ENCODE measurements at places on chromosomes 12 and 14.
A peak's percentile ranks its signal among the peaks of the same experiment; 100 is the strongest.

GRCh38 chr14:54637270-54638134 lies 70.6 kb downstream of the SAMD4A start:
- no peak for DNase-seq

DNA sequence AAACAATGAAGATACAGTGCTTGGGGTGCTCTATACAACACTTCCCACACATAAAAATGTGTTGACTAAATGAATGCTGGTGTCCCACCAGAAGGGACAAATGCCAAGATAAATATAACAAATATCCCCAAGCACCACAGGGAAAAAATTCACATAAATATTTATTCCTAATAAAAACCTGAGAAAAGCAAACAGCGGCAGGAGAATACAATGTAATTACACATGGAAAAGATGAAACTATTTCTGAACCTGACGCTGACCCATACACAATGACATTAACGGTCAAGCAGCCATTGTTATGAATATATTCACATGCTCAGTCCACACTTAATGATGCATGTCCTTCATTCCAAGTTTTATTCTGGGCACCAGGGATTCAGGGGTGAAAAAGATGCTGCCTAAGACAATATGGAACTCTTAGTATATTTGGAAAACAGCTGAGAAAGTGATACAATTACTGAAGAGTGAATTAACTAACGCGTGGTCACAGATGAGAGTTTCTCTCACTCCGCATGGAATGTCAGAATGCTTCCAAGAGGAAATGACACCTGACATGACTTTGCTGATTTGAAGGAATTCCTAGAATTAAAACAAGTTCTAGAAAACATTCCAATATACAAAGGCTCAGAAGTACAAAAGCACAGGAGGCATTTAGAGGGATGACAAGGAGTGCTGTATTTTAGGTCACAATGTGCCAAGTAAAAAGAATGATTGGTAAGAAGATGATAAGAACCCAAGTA lies 27.9 kb upstream of the PTPRR start:
- no peak for DNase-seq

DNA sequence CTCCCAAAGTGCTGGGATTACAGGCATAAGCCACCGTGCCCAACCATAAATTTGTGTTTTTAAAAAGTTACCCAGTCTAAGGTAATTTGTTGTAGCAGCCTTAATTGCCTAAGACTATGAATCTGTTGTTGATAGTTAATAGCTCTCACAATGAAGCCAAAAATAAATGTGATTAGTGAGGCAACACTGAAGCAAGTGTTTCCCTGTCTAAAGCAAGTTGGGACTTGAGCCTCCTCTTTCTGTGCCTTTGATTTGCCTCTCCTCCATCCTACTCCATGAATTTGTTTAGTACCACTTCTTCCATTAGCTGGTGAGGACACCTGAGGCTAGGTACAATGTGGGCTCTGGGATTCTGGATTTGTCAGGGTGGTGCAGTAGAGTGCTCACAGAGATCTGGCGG lies 36.8 kb downstream of the DAAM1 start:
- peak; percentile 20 for DNase-seq

DNA sequence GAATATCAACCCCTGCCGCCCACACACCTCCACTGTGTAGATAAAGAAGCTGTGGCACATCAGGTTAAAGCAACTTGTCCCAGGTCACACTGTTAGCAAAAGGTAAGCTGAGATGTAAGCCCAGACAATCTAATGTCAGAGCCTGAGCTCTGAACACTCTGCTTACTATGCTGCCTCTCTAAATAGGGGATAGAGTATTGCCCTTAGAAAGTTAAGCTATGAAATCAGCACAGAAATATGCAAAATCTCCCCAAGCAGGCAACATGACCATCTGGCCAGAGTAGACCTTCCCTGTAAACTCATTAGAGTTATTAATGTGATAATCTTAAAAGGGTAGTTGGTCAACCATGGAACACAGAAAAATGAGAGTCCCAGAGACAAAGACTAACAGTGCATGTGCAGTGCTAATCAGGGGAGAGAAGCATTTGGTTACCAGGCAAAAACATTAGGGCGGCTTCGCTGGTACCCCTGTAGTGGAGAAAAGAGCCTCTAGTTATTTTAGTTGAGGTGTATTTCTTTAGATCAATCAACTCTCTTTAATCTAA lies 171.0 kb downstream of the BTG1 start:
- DNase-seq, result no peak

DNA sequence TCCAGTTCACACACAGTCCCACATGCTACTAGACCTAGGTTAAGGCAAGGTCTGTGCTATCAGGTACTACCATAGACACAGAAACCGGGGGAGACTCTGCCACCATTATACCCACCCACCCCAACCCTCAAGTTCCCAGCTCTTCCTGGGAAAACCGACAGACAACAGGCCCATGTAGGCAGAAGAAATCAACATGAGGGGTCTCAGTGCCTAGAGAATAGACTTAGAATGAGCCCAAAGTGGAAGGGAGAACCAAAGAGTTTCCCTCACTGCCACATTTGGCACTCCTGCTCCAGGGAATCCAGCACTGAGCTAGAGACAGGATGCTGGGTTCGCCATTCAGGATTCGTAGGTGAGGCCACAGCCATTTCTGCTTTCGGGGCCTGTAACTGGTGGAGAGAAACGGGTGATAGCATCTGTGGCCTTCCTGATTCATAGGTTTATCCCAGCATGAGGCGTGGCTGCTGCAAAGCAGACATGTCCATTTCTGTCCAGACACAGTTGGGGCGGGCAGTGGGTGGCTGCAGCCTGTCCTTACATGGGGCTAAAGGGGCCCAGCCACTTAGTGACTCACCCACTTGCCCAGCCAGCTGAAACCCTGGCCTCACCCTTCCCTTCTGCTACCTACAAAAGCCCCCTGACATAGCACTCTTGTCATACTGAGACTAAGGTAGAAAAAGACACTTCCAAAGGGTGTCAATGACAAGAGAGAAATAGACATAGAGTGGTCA lies 69.4 kb downstream of the IRF2BPL start:
- no peak for DNase-seq

GRCh38 chr14:51107801-51108200 lies 12.9 kb upstream of the TRIM9 start:
- DNase-seq, result no peak

DNA sequence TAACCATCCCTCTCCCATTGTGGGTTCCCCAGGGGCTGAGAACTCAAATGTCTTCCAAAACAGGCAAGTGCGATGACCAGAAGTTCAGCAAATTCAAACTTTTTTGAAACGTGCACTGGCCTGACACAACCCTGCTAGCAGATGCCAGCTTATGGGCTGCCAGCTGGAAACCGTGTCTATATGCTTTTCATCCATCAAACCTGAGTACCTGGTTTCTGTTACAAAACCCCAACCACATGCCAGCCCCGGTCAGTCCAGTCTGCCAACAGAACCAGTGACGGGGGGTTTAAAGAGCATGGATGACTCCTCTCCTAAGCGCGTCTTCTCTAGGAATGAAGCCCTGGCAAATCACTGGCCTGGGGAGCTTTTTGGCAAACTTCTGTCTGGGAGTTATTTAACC lies 189.7 kb downstream of the TTC7B start:
- no peak for DNase-seq

GRCh38 chr14:90398315-90398839 lies 1.5 kb downstream of the CALM1 start:
- DNase-seq, result peak; percentile 80

- DNase-seq, result no peak
Observed at GRCh38 chr12:22231836-22232235, 102.7 kb downstream of the ST8SIA1 start.

DNA sequence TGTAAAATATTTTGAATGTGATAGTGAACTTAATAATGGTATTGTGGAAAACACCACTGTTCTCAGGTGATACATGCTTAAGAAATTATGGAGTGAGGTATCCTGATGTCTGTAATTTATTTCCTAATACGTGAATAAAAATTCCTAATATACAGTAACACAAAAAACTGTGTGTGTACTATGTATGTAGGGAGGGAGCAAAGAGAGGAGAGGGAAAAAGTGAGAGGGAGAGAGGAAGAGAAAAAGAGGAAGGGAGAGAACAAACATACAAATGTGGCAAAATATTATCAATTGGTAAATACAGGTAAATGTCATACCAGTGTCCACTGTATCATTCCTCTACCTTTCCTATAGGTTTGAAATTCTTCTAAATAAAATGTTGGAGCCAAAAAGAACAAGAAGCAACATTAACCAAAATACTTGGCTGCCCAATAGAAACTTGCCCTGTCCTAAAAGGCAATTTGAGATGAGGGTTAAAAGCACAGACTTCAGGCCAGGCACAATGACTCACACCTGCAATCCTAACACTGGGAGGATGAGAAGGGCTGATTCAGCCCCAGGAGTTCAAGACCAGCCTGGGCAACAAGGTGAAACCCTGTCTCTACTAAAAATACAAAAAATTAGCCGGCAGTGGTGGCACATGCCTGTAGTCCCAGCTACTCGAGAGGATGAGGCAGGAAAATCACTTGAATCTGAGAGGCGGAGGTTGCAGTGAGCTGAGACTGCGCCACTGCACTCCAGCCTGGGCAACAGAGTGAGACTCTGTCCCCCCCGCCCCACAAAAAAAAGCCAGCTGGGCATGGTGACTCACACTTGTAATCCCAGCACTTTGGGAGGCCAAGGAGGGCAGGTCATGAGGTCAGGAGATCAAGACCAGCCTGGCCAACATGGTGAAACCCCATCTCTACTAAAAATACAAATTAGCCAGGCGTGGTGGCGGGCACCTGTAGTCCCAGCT lies 14.5 kb downstream of the R3HDM2 start:
- no peak for DNase-seq

- no peak for DNase-seq
Observed at GRCh38 chr12:1862973-1863372, 42.6 kb downstream of the LRTM2 start.

DNA sequence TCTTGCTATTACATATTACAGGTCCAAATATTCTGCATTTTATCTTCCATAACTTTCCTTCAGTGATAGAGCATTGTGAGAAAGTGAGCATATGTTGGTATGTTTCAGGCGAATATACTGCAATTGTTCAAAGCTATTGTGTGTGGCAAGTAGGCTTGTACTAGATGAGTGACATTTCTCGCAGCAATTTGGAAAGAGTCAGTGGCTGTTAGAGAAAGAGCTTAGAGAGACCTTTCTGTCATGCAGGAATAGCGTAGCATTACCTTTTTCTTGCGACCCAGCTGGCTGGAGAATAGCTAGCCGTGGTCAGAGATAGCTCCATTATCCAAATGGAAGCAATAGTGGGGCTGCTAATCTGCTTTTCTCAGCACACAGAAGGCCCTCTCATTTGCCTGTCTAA lies 678.5 kb upstream of the FOXG1 start:
- DNase-seq, result no peak

DNA sequence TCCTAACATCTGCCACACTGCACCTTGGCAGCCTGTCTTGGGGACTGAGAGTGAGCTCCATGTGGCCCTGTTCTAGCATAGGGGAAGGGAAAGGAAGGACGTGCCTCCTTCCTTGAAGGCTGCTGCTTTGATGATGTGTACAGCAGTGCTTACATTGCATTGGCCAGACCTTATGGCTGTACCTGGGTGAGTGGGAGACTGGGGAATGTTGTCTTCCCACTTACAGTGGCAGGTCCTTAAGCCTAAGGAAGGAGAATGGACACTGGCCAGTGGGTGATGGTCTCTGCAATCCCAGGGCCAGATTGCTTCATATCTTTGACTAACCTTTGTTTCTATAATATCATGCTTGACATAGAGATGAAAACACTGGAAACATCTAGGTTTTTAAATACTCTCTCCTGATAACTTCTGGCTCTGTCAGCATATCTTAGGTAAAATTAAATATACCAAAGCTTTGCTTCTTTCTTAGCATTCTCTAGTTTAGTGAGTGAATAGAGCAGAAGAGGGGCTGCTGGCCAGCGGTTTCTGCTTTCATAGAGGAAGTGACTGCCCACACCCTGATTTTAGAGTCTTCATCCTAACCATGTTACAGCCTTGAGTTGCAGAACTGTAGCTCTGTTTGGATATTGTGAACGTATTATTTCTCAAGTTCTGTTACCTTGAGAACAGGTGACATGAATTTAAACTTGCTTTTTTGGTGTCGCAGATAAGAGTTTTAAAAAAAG lies 27.2 kb downstream of the KLC1 start:
- no peak for DNase-seq

- no peak for DNase-seq
Observed at GRCh38 chr12:120006258-120006975, 17.4 kb downstream of the BICDL1 start.

DNA sequence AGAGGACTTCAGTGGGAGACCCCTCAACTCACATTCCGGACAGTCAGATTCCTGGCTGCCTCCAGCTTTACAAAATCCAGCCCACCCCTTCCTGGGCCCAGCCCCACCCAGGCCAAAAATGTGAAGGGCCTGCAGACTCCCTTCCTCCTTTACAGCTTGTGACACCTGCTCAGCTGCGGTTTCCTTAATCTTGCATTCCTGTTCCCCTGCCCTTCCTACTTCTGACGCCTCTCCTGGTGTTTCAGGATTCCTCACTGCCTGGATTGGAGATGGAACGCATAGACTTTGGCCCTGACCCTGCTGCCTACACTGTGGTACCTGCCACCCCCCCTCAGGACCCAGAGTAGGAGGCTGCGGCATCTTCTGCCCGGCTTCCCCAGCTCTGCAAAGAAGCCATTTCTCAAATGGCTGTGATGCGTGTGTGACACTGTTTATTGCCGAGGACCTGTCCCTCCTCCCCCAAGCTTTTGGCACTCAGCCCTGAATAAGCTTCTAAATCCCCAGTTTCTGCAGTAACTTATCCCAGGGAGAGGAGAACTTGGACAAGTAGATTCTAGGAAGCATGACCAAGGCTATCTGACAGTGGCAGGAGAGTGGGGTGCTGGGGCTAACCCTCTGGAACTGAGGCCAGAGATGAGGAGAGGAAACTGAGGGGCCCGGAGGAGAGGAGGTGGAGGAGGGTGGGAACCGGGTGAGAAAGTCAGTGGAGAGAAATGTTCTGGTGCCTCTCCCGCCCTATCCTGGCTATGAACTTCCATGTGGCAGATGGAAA lies 24.9 kb upstream of the BCDIN3D start:
- no peak for DNase-seq

- DNase-seq, result no peak
Observed at GRCh38 chr12:112979041-112979680, 842 bp downstream of the OAS2 start.

DNA sequence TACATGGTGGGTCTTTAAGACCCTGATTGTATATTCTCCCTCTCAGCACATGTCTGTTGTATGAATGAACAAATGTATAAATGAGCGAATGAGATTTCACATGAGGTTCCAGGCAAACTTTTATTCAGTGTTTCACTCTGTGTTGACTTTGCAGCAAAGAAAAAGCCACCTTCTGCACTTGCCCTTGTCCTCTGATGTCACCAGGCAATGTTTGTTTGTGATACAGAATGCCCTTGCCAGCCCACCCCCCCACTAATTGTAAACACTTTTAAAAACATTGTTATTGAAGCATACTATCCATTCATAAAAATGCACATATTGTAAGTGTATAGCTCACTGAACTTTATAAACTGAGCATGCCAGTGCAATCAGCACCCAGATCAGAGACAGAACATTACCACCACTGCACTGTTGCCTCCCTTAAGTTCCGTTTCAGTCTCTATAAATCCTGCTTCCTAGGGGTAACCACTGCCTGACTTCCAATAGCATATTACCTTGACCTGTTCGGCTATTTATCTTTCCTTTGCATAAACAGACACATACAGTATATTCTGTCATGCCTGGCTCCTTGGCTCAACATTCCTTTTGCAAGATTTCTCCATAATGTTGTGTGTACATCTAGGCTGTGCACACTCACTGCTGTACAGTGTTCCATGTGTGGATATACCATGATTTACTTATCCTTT lies 11.3 kb upstream of the LTA4H start:
- no peak for DNase-seq

Measured in DMS79 treated with DMSO at 0.1 percent for 48 hours (cell line).